ENCODE measurements at places on chromosomes 11 and 22.

GRCh38 chr22:37880668-37881440, 25.2 kb upstream of the MICALL1 start:
- no peak for DNase-seq

DNA sequence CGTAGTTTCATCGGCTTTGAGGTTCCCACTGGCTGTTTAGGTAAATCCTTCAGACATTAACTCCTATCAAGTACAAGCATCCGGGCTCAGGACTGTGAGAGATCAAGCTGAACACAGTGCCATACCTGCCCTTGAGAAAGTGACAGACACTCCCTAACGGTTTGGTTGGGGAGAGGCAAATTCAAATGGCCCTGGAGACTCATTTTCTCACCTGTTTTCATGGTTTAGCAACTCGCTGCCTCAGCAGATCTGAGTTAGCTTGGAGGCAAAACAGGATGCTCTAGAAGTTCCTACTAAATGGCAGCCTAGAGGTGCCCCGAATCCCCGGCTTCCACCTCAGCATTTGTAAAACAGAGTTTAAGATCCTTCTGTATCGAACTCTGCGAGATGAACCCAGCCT, 3.6 kb upstream of the FBXO3 start:
- DNase-seq, result no peak

GRCh38 chr11:107591378-107592230, 657 bp downstream of the ELMOD1 start:
- peak; percentile 33 for DNase-seq

- no peak for DNase-seq
Observed at GRCh38 chr11:57779276-57779675, 17.7 kb downstream of the CTNND1 start.

DNA sequence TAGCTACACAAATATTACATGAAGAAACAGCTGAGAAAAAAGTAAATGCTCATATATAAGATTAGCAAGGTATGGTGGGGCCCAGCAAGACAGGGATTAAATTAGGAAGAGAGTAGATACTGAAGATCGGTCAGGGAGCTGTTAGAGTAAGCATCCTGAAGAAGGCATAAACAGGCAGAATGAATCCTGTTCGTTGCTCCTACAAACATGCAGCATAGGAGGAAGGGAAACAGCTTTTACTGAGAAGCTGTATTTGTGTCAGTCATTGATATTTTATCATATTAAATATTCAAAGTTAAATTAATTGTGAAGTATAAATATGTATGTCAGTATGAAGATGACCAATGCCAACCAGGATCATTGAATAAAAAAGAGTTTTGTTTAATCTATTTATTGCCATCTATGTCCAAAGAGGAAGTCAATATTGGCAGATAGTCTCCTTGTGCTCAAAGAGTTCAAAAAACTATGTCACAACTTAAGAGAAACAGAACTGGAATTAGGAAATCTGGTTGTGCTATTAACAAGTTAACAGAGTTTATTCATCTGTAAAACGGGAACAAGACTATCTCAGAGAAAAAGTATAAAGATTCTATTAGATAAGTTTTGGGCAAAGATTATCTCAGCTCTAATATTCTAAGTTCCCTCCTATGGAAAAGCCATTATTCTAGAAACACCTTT, 255.2 kb downstream of the GRM5 start:
- no peak for DNase-seq

- DNase-seq, result no peak
Observed at GRCh38 chr11:104051778-104052177, 15.3 kb downstream of the DDI1 start.

GRCh38 chr22:50317674-50318073, 9.1 kb downstream of the DENND6B start:
- no peak for DNase-seq

DNA sequence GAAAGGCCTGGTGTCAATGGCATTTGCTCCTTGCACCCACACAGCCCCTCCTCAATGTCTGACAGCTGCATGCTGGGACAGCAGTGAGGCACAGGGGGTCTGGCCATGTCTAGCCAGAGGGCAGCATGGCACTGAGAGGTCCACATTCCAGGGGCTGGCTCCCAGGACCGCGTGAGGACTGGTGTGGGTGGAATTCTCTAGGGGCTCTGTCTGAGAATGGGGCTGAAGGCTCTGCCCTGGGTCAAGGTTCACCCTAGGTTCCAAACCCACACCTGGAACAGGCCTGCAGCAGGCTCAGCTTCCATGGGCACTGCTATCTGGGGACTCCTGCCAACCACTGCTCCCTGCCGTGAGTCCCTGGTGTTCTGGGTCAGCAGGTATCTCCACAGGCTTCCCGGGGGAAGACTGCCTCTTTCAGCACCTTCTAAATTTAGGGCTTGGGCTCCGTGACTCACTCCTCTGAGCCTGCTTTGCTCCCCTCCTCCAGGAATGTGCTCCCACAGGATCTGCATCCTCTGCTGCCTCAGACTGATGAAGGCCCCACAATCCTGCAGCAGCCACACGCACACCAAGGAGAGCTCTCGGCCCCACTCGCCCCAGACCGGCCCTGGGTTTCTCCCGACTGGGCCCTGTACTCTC, 4.2 kb downstream of the STARD10 start:
- no peak for DNase-seq

DNA sequence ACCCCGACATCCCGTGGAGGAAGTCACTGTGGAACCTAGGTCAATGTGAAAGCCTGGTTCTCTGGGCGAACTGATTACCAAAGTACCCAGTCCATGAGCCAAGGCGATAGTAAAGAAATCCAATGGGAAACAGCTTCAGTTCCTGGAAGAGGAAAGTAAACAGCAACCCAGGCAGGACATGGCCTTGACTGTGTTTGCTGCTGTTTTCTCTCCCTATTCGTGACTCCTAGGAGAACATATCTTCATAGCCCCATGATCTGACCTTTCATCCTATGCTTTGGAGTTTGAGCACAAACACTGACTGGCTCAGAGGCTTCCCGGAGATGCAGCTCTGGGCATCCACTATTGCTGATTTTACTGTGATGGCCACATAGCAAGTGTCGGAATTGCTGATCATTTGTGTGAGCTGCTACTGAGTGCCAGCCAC, 45.1 kb downstream of the LRFN4 start:
- no peak for DNase-seq

GRCh38 chr11:33942954-33943353, 51.1 kb upstream of the LMO2 start:
- no peak for DNase-seq

- DNase-seq, result peak; percentile 43
Observed at GRCh38 chr11:35177370-35177769, 38.4 kb downstream of the CD44 start.

DNA sequence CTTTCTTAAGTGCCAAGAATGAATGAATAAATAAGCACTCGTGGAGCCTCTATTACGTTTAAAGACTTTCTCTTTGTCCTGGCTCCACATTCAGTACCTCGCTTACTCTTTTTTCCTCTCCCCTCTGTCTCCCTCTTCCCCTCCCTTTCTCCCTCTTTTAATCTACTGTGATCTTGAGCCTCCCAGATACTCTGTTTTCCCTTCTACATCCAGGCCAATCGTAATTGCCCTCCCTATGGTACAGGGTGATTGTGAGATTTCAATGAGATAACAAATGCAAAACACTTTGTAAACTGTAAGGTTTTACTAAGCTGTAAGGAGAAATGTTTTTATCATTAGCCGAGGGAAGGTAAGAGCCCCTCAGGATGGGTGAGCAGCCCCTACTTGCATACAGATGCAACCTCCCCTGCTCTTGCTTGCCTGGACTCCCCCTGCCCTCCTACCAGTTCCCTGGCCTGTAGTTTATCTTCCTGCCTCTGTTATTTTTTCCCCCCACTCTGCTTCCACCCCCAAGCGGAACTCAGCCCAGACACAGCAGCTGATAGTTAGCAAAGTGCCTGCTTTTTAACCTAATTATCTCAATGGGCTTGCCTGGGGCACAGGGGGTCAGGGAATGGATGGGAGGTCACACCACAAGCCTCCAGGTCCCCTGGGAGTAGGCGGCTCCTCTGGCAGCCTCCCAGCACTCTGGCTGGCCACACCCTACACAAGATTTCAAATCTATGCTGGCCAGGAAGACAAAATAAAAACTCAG, 76.9 kb upstream of the CADM1 start:
- DNase-seq, result no peak

GRCh38 chr22:33076343-33076742, 18.2 kb upstream of the SYN3 start:
- no peak for DNase-seq

DNA sequence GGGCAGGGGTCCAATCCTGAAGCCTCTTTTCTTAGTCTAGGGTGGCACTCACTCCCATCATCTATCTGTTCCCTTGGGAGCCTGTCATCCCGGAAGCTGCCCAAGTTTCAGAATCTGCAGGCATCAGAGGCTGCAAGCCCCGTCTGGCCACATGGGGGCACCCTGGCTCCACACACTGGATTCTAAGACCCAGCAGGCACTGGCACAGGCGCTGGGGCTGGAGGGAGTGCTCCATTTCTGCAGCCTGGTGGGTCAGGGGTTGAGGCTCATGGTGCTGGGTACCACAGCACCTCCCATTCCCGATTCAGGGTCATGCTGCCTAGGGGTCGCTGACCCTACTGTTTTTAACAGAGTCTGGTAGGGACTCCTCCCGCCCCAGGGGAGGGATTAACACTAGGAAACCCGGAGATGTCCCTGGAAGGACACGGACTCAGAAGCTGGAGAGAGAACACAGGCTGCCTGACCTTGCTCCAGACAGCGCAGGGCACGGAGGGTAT, 243.9 kb upstream of the SYN3 start:
- peak; percentile 36 for DNase-seq

- DNase-seq, result no peak
Observed at GRCh38 chr22:40922484-40923303, 28.5 kb upstream of the RBX1 start.

DNA sequence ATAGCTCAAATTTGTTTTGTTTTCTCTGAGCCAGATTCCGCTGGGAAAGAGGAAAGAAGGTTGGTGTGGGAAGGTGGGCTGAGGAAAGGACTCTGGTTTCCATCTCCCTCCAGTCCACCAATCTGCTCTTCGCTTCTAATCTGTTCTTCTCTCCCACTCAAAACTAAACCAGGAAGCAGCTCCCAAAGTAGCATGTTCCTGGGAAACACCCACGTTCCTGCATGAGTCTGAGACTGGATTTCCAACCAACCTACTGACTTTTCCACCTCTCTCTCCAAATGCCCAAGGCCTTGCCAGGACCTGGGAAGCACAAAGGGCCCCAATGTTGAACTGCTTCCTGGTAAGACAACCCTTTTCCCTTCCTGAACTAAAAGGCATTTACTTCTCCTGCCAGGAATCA, 110.2 kb downstream of the WT1 start:
- DNase-seq, result no peak

DNA sequence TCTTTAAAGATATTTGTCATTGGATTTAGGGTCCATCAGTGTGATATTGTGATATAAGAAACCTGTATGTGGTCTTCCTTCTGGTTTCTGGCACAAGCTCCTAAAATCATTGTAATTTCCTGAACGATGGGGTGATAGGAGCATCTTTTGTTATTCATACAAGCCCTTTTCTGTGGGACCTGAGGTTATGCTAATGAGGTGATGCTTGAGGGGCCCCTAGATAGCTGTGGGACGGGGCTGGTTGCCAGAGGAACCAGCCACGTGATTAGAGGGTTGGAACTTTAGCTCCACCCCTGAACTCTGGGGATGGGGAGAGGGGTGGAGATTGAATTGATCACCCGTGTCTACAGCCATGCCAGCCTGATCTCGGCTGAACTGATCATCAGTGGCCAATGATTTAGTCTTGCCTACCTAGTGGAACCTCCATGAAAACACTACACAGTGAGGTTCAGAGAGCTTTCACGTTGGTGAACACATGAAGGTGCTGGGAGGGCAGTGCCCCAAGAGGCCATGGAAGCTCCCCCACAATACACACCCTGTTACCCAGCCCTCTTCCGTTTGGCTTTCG, 62.8 kb downstream of the BCR start:
- peak; percentile 70 for DNase-seq

GRCh38 chr22:20970939-20971657, 4.0 kb downstream of the AIFM3 start:
- DNase-seq, result no peak

DNA sequence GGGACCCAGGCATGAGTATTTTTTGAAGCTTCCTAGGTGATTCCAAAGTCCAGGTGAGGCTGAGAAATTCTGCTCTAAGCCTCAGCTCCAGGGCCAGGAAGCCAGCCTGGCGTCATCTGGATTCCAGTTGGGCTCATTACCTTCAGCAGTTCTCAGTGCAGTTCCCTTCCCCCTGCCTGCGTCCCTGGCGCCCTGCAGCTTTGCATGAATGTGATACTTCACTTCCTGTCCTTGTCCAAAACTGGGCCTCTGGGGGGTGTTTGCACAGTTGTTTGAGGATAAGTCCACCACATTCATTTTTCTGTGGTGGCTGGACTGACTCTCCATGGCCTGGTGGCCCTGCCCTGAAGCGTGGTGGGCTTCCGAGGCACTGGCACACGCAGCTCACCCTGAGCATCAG, 98.1 kb downstream of the TENM4 start:
- DNase-seq, result no peak

DNA sequence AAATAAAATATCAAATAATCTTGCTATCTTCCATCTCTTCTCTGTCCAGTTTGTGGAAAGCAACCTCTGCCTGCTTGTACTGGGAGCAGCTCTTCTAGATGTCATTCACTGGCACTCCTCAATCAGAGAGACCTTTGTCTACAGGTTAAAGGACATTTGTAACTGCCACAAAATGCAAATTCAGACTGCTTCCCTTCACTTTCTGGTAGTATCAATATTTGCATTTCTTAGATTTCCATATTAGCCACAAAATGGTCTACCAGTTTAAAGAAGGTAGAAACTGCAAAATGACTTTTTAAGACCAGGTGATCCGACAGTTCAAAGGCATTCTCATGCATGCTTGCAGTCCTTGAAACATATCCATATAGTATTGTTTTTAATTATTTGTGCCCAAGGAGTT, 51.7 kb upstream of the RCN1 start:
- DNase-seq, result no peak
